ENCODE measurements at places on chromosomes 11 and 22.

DNA sequence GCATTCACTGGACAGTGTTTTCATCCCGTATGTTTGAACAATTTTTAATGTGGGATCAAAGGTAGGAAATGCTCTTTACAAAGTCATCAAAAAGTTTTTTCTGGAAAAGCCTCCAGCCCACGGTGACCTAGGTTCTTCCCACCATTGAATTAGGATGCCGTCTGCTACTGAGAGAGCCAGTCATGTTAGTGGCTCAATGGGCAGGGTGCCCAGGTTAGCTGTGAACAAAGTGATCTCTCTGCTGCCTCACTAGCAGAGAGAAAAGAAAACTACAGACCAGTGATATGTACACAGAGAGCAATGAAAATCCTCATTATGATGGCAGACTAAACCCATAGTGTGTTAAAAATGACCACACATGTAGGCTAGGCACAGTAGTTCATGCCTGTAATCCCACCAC, 32.4 kb downstream of the KCNQ1 start:
- no peak for DNase-seq

- DNase-seq = peak; percentile 22
These were observed 24.1 kb downstream of the GRAMD1B start for GRCh38 chr11:123454060-123454651.

GRCh38 chr11:42085736-42086135, 626.3 kb upstream of the LRRC4C start:
- no peak for DNase-seq

- DNase-seq = no peak
These were observed 7.4 kb upstream of the GNAZ start for GRCh38 chr22:23062616-23063538.

- no peak for DNase-seq
These were observed 17.4 kb downstream of the SLC43A3 start for GRCh38 chr11:57409321-57410100.

DNA sequence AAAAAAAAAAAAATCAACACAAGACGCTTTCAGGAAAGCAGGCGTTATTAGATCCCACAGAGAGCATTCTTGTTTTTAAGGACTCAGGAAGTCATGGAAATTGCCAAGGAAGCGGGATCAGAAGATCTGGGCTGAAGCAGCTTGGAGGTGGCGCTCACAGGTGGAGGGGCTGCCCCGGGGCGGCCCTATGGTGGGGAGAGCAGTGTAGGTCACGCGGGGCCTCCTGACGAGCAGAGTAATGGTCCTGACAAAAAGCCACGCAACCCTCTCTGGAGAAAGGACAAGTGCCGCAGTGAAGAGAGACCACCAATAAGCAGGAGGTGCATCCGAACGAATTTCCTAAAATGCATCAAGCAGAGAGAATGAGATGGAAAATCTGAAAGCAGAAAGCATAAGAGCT, 407.0 kb downstream of the BRD1 start:
- DNase-seq = no peak

DNA sequence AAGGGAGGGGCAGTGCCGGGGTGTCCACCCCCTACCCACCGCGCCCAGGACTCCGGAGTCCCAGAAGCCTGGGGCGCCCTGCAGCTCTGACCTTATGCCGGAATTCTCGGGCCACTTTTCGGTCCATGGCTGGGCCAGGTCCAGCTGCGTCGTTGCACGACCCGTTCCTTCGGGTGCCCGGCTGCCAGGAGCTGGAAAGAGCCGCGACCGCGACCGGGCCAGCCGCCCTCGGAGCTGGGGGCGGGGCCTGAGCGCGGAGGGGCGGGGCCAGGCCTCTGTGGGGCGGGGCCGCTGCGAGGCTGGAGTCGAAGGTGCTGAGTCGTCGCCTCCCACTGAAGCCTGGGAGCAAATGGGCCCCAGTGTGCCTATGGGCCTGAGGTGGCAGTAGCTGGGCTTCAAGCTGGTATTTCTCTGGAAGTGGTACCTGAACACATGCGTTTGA, at the start of gene USH1C:
TSS of gene USH1C (minus strand) at position 236 of the 442 bp plus-strand sequence. CDS start at position 127, 109 bp downstream.
- DNase-seq = peak; percentile 8

- no peak for DNase-seq
These were observed 119.7 kb downstream of the ETS1 start for GRCh38 chr11:128467610-128468041.

- DNase-seq = no peak
These were observed 57.8 kb upstream of the TENM4 start for GRCh38 chr11:79498667-79499066.

GRCh38 chr22:38435965-38436364, 19.0 kb downstream of the KCNJ4 start:
- no peak for DNase-seq

DNA sequence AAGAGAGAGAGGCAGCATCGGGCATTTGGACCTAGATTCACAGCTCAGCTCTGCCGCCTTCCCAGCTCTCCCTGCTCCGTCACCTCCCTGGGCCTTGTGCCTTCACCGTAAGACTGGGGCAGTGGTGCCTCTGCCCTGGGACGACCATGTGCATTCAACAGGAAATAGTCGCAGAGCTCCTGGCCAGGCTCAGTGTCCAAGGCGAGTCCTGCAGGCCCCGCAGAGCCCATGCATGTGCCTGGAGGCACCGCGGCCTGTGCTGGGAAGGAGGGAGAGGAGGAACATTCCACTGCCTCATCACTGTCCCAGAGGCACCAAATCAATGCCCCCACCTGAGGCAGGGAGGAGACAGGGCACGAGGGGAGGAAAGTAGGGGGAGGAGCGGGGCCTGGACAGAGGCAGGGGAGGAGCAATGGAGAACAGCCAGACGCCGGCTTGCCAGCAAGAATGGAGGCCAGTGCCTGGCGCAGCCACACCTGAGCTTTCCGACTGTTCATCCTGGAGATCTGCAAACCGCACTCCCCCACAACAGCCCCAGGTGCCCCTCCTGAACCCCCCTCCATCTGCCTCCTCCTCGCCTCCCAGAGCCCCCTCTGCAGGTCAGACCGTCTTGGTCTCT, 74.4 kb upstream of the PRR5 start:
- DNase-seq = no peak

DNA sequence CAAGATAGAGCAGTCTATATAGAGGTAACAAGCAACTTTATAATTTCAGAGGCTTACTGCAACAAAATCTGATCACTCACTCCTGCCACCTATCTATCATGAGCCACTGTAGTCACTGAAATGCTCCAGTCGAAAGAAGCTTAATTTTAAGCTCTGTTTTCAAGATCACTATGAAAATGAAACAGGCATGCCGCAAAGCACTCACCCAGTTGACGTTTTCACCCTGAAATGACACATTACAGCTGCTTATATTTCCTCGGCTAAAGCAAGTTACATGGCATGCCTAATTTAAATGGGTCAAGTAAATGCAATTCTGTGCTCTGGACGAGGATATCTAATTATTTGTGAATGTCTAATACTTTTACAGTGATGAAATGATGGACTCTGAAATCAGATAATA, 616.3 kb downstream of the FAM181B start:
- no peak for DNase-seq

GRCh38 chr22:26182723-26183122, 13.5 kb downstream of the SEZ6L start:
- no peak for DNase-seq

DNA sequence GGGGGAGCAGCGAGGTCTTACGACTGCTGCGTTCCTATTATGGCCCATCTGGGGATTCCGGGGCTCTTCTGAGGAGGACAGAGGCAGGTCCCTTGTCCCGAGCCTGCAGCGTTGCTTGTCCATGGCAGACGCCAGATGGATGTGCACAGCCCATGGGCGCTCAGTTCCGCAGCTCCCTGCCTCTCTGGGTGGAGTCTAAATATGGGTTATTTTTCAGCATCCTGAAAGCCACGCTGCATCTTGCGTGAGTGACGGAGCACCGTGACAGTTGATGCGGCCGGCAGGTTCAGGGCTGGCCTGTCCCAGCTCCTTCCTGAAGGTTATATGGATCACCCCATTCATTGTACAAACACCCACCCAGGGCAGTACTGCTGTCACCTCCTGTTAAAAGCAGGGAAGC, 1169.4 kb downstream of the BRD1 start:
- no peak for DNase-seq

- DNase-seq = no peak
These were observed 30.5 kb upstream of the PPARA start for GRCh38 chr22:46119729-46120419.

DNA sequence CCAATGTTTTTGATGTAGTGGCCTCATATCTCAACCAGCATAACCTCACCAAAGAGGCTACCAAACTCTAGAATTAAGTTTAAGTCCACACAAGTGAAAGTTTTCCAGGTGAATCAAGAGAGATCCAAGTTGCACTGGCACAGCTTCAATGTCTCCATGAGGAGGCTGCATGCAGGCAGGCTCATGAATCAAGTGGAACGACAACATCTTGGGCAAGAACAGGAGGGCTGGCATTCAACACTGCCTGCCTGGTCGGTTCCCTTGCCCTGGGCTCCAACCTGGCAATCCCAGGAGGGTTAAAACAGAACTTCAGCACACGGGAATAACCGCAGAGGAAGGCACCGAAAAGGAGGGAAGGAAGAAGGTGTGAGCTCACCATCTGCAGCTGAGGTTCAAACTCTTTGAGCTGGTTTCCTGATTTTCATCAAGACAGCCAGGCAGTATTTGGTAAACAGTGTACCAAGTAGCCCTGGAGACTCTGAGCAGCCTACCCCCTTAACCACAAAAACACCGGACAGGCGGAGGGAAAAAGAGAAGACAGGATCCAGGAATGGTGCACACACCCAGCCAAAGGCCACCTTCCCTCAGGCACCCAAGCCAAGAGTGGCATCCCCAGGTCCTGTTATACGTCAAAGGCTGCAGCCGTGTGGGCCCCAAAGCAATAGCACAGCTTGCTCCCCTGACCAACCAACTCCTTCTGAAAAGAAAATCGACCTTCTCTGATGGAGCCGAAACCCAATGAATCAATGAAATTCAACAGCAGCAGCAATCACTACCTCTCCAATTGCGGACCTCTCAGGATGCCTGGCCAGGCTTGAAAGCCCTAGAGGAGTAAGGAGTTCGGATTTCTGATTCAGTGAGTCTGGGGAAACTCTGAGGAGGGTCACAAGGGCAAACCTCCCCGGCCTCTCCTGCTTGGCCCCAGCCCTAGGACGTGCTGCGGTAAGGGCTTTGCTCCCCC, 1.3 kb downstream of the PACSIN2 start:
- no peak for DNase-seq

GRCh38 chr11:39661890-39662289, 1797.6 kb downstream of the LRRC4C start:
- DNase-seq = no peak

DNA sequence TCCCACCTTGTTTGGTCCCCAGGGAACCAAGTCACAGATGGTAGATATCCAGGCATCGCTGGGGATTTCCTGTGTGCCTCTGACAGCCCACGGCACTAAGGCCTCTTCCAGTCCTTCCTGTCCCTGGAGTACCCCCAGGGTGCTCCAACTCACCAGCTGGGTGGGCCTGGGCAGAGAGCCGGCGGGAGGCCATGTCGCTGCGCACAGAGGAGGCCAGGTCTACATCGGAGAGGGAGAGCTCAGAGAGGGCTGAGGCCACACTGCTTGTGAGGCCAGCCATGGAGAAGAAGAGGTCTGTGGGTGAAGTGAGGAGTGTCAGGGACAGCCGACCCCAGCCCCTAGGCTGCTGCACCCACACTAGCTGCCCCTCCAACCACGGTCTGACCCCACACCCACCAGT, 5.3 kb downstream of the ATG2A start:
- DNase-seq = no peak

GRCh38 chr11:69554849-69555248, 73.4 kb downstream of the LINC01488 start:
- no peak for DNase-seq

GRCh38 chr11:57675176-57675941, 7.4 kb downstream of the ZDHHC5 start:
- no peak for DNase-seq

DNA sequence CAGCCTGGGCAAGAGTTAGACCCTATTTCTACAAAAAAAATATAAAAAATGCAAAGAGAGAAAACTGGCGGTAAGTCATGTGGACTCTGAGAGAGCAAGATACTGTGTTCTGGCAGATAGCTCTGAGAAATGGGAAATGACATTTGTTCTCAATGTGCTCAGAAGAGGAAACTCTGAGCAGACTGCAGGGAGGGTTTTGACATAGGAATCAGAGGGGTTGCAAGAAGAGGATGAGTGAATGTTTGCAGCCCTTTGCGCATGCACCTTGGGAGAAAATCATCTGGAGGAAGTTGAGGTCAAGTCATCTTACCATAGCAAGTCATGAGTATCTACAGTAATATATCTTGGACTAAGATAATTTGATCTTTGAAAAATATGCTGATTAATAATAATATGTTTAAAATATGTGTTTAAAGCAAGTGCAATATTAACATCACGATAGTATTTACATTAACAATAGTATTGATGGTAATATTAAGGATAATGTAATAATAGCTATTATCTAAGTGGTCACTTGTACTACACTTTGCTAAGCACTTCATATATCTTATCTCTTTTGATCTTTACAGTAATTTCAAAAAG, 2.6 kb downstream of the ACER3 start:
- DNase-seq = no peak

DNA sequence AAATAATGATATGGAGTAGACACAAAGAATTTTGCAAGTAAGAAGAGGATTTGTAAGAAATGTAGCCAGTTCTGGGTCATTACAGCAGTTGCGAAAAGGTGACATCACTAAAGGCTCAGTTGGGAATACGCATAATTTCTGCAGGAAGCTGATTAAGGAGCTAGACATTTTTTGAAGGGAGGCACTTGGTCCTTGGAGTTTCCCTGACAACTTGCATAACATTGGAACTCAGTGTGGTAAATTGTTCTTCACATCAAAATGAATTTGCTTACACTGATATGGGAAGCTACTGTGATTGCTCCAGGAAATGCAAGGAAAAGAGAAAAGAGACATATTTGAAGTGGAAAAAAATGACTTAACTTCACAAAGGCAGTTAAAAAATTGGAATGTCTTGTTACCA, 626.1 kb downstream of the NELL1 start:
- no peak for DNase-seq

GRCh38 chr11:46300270-46300669, 22.8 kb downstream of the CREB3L1 start:
- no peak for DNase-seq

DNA sequence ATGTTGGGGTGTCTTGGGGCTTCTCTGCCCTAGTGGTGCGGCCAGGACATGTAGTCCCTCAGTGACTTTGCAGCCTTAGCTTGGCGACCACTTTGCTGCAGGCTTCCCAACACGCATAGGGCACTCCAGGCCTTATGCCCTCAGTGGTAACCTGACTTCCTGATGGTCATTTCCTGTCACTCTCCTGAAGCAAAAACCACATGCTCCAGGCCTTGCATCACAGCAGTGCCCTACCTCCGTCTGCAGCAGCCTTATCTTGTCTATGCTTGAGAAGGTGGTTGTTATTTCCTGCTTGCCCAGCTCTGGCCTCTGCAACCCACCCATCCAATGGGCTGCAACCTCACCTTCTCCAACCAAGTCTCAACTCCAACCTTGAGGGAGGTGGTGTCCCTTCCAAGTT, 33.4 kb upstream of the PISD start:
- no peak for DNase-seq

DNA sequence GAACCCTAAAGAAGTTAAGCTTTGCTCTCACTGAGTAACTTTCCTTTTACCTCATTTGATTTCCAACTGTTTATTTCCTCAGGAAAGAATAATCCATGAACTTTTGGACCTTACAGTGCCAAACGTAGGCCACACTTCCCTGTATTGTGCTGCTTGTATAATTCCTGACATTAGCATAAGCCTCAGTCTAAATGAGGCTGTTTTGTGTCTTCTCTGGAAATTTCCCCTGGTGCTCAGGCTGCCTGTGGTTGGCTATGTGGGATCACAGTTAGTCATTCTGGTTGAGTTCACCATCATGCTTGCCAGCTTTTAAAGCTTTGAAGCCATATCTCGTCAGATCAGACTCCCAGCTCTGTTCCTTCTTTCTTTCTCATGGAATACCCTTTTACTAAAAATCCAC, 107.0 kb downstream of the FAM76B start:
- DNase-seq = no peak

GRCh38 chr11:86919557-86920210, 35.5 kb downstream of the FZD4 start:
- no peak for DNase-seq
